Keratinocyte (primary cell): ENCODE measurements at places on chromosomes 7 and 10. TPM values are rescaled to one million over a fixed set of nuclear protein-coding genes. Genes with fewer than 3 reads are reported as not detected.

DNA sequence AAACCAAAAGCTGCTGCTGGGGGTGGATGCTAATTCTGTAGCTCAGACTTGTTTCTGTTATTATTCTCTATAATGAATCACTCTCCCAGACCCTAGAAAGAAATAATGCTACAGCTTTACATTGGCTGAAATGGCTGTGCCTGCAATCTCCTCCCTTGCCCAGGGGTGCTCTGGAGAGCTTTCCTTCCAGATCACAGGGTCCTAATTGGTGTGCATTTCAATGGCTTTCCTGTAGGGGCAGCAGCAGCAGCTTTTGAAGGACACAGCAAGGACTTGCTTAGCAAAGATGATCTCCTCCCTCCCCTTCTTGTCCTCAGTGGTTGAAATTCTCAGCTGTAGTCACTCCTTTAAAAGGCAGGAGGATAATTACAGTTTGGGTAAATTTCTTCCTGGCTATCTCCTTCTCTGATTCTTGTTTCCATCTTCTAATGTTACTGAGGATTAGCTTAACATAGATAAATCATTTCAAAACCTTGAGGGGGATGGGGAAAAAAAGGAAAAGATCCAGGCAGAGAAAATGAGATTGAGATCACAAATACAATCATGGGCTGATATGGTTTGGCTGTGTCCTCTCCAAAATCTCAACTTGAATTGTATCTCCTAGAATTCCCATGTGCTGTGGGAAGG, 120.2 kb upstream of the CTTNBP2 start:
- DNase-seq, result no peak

The GPR15LG gene
- 0.57 to 54.1 TPM (median 10.4 TPM) in 3 replicates for polyA plus RNA-seq

The KCND2 gene
- polyA plus RNA-seq, result 0.01 TPM in 1 of 3 replicates, not detected in the others

The WNT8B gene
- polyA plus RNA-seq, result not detected in 3 replicates

The LRMDA gene
- 0.46 TPM in 1 of 3 replicates, not detected in the others for polyA plus RNA-seq
